Activated T-helper 1 cell treated with anti-CD3 and anti-CD28 coated beads, Interleukin-2, amount 50 U/mL, for 16 hours (primary cell): ENCODE measurements at places on chromosomes 12 and 14.
A peak's percentile ranks its signal among the peaks of the same experiment; 100 is the strongest.

- DNase-seq: no peak
Observed at GRCh38 chr12:95681210-95681765, 109.3 kb downstream of the NTN4 start.

DNA sequence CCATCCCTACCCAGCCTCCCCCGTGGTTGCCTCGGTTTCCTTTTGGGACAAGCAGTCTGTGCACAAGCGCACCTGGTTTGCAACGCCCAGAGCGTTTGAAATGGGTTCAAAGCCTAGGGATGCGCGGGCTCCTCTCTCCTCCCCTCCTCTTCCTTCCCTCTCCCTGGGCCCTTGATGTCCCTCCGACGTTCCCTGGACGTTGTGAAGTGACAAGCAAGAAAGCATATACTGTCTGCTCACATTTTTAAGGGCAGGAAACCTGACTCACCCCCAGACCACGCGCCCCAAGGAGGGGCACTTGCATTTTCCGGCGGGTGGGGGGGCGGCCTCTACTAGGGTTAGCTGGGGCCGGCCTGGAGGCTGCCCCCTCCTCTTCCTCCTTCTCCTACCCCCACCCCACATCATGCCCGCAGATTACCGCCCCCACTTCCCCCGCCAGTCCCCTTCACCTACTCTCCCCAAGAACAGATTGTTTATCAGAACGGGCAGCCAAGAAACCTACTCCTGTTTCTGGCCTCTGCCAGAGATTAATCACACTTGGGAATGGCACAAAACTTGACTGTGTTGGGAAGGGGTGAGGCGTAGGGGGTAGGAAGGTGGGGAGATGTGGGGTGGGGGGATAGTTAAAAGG is 9.5 kb upstream of the IRF2BPL start:
- peak; percentile 31 for DNase-seq

- DNase-seq: no peak
Observed at GRCh38 chr14:28608851-28609828, 157.4 kb upstream of the FOXG1 start.

DNA sequence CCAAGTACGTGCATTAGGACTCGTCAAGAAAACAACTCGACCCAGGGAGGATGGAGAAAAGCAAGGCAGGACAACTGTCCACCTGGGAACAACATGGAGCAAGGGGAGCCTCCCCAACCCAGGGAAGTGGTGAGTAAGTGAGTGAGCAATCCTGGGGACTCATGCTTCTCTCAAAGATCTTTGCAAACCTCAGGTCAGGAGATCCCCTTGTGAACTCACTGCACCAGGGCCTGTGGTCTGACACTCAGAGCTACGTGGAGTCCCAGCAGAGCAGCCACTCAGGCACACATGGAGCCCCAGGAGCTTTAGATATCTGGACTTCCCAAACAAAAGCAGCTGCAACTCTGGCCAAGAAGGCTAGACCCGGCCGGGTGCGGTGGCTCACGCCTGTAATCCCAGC is 12.2 kb upstream of the OR5AU1 start:
- no peak for DNase-seq

- peak; percentile 22 for DNase-seq
Observed at GRCh38 chr14:55329999-55330710, 58.9 kb downstream of the FBXO34 start.

GRCh38 chr12:89166525-89166934 is 185.8 kb downstream of the DUSP6 start:
- no peak for DNase-seq

GRCh38 chr14:94903883-94904282 is 134.0 kb upstream of the GSC start:
- no peak for DNase-seq

GRCh38 chr12:29593001-29593400 is 95.5 kb upstream of the OVCH1 start:
- no peak for DNase-seq

GRCh38 chr14:39731912-39732311 is 299.7 kb upstream of the FBXO33 start:
- no peak for DNase-seq

DNA sequence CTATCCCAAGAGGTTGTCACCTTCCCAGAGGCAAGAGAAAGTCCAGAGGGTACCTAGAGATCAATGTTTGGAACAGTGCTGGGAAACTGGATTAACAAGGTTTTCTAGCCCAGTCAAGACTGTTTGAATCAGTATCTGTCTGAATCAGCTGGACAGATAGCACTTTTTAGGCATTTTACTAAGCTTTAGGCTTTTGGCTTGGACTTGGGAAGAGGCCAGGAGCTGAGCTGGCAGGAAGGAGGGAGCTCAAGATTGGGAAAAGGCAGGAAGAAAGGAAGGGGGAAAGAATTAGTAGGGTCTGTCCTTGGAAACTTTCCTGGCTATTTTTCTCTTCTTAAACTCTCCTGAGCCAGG is 8.3 kb downstream of the IKZF4 start:
- DNase-seq: no peak

GRCh38 chr12:64706306-64706705 is 52.9 kb downstream of the GNS start:
- no peak for DNase-seq

DNA sequence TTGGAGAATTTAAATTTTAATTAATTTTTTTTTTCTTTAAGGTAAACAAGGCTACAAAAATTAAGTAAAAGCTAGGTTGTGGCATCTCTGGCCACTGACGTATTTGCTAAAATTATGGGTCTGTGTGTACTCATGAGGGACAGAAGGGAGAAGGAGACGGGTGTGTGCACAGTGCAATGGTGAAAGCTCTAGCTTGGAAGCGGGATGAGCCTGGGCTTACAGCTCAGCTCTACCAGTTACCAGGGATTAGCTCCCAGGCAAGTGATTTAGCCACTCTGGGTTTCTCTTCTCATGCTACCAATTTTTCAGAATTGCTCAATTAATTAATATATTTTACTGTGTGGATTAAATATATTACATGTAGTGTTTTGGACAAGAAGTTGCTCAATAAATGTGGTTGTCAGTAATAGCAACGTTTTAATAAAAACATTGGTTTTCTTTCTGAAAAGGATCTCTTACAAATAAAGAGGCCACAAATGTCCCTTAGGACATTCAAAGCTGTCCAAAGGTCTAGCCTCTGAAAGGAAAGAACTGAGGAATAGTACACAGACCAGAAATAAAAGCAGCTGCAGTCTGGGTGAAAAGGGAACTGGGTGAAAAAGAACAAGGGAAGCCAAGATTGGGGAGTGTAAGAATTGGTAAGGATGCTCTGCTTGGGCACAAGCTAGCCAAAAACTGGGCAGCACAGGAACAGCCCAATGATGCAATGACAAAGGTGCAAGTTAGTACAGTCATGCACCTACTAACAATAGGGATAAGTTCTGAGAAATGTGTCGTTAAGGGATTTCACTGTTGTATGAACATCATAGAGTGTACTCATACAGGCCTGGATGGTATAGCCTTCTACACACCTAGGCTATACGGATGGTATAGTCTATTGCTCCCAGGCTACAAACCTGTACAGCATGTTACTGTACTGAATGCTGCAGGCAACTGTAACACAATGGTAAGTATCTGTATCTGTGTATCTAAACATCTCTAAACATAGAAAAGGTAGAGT is 61.7 kb downstream of the FERMT2 start:
- DNase-seq: no peak

GRCh38 chr12:2126676-2127406 is 74.1 kb downstream of the CACNA1C start:
- DNase-seq: no peak

- no peak for DNase-seq
Observed at GRCh38 chr14:61099216-61099835, 118.3 kb downstream of the SLC38A6 start.

DNA sequence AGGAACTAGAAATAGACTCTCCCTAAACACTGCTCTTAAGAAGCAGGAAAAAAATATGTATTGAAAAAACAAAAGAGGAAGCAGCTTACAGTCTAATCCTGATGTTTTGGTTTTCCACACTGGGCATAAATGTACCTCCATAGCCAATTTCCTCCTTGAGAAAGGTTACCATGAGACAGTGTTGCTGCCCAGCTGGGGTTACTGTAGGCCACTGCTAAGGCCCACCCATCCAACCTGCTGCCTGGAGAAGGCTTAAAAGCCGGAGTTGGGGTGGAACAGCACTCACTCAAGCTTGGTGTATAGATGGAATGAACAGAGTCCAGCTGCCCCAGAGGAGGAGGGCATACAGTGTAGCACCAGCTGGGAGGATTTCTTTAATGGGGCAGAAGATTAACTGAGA is 41.1 kb downstream of the ERG28 start:
- no peak for DNase-seq

GRCh38 chr14:51004352-51004800 is 60.1 kb upstream of the PYGL start:
- DNase-seq: no peak

GRCh38 chr14:101336183-101336582 is 225.1 kb upstream of the DIO3 start:
- no peak for DNase-seq

DNA sequence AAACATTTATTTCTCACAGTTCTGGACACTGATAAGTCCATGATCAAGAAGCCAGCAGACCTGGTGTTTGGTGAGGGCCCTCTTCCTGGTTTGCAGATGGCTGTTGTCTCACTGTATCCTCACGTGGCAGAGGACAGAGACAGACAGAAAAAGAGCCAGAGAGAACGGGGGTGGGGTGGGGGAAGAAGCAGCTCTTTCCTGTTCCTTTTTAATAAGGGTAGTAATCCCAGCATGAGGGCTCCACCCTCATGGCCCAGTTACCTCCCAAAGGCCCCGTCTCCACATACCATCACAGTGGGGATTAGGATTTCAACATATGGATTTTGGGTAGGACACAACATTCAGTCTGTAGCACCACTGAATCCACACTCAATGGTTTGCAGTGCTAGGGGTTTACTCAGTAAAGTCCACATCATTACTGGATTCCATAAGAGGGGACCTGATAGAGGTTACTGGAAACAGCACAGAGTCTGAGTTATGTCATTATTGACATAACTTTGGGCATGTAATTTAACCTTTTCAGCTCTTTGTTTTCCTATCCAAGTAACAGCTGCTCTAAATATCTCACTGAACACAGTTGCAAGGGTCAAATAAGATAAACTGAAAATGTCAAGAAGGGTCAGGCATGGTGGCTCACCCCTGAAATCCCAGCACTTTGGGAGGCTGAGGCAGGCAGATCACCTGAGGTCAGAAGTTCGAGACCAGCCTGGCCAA is 53.2 kb downstream of the RPAP3 start:
- no peak for DNase-seq

DNA sequence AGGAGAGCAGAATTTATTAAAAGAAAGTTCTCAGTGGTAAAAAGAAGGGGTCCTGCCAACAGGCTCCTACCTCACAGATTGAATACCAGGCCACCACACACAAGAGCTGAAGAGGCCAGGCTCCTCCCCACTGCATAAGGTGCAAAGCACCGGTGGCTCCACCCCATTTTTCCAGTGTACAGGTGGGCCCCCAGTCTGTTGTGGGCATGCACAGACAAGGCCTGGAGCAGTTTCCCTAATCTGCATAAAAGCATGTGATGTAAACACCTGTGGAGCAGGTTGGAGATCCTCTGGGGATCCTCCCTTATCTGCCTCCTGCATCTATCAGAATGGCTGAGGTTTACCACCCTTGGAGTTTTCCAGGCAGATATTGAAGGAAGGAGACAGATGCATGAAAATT is 45.7 kb upstream of the PDZRN4 start:
- DNase-seq: no peak

DNA sequence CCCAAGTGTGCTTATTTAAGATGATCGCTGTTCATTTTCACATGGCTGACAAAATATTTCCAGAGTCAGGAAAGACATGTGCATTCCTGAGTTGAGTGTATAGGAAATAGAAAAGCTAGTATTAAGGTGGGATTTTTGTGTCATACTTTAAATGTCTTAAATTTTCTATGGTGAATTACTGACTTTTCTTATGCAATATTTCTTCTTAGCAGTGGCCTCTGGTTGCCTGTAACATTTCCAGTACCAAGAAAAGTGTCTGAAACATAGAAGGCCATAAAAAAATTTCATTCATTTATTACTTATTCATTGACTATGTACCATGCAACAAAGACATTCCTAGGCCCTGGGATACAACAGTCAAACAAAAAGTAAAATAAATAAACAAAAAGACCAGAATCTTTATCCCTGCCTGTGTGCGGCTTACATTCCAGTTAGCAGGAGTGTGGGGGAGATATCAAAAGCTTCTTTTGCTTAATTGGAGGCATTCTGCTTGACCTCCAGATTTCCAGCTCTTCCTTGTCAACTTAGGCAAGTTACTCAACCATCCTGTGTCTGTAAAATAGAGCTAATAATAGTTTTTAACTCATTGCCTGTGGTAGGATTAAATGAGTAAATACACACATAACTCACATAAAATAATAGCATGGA is 216.3 kb upstream of the FLRT2 start:
- DNase-seq: no peak

DNA sequence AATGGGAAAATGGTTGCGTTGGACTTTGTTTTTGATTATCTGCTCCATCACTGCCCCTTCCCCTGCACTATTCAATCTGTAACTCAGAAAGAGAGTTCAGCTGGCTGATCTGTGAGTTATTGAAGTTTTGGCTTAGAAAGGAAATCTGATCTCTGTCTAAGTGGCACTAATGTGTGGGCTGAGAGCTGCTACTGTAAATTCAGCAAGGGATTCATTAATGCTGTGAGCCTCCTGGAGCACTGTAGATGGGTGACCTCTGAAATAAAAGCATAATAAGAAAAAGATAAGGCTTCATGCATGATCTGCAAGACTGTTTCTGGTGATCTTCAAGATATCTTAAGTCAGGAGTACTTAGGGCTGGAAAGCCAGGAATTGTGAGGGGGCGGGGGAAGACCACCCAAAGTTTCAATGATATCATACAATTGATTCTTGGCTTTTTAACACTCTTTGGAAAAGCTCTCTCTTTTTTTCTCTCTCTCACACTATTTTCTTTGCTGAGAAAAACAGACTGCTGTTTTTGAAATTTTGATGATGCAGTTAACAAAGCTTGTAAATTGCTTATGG is 101.1 kb downstream of the C12orf75 start:
- DNase-seq: no peak

DNA sequence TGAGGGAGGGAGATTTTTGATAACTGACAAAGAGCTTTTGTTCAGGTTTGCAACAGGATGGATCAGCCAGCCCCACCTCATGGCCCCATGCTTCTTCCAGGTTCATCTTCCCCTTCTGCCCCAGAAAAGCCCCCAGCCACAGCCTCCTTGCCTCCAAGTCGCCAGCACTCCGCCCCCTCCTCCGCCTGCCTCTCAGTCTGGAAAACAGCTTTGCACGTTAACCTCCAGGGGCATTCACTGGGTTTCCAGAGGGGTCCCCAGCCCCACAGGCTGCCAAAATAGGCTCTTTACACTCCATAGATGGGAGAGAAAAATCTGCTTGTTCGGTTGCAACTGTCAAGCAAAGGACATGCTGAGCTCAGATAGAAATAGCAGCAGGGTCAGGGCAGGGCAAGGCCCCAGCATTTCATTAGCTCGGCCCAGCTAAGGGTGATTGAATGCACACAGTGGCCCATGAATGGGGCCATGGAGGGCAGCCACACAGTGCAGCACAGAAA is 253.6 kb downstream of the ZFP36L1 start:
- DNase-seq: no peak

DNA sequence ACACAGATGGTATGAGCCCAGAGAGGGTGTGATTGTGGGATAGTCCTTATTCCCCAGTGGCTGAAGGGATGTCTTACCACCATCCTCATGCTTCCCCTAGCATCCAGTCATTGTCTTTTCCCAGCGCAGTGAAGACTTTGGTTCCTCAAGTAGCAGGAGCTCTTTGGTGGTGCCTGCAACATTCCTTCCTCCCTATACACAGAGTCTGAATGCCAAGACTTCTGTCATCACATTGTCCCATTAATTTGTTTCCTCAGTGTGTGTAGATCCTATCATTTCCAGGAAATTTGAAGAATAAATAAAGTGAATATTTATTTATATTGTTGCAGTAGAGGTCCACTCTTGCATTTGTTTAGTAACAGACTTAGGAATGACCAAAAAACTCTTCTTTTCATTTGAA is 147.2 kb downstream of the DACT1 start:
- DNase-seq: no peak
